Endothelial cell (in vitro differentiated cells): ENCODE measurements at places on chromosomes 11 and 22.

DNA sequence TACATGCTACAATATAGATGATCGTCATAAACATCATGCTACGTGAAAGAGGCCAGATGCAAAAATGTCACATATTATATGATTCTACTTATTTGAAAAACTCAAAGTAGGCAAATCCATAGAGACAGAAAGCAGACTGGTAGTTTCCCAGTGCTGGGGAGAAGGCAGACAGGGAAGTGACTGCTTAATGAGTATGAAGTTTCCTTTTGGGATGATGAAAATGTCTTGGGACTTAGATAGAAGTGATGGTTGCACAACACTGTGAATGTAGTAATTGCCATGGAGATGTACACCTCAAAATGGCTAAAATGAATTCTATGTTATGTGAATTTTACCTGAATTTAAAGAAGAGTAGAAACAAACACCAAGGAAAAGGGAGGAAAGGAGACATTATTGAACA is 45.2 kb upstream of the EHF start:
- no peak for DNase-seq

- no peak for DNase-seq
These were observed 712.4 kb downstream of the TBC1D22A start for GRCh38 chr22:47474895-47475294.

DNA sequence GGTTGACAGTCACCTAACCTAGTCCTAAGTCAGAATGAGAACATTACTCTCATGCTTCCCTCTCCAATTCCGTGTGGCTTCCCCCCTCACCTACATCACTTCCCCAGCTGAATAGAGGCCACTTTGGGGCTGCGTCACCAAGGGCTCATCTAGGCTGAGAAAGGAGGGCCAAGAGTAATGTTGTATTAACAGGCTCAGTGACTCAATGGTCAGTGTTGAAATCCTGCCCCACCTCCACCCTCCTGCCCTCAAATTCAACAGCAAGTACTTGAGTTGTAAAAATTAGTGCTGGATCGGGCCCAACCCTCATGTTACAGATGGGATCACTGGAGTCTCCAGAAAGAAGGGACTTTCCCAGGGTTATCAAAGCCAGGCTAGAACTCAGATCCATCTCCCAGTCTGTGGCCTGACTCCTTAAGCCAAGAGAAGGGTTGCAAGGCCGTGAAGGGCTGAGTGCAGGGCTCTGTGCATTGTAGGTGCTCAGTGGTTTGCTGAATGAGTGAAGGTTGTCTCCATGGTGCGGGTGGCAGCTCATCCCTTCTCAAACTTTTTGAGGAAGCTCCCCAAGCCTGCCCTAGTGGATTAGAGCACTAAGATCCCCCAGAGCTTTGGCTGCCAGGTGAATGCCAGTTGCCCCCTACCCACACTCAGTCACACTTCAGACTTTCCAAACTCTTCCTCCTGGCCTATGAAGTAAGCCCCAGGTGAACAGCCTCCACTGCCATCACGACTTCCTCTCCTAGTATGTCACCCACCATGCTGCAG is 3.2 kb downstream of the DGAT2 start:
- no peak for DNase-seq

DNA sequence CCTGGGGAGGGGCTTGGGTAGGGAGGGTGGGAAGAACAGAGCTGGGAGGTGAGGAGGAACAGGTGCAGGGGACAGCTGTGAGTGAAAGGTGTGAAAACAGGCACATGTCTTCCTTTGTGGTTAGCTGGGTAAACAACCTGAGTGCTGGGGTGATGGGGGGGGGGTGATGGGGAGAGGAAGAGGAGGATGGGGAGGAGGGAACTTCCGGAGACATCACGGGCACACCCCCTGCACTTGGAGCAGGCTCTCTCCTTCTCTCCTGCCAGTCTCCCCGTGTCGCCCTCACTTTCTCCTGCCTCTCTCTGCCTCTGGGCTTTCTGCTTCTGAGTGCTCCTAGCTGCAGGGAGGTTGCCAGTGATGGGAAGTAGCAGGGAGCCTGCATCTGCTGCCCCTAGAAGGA is 8.8 kb downstream of the CXCR5 start:
- DNase-seq = no peak

DNA sequence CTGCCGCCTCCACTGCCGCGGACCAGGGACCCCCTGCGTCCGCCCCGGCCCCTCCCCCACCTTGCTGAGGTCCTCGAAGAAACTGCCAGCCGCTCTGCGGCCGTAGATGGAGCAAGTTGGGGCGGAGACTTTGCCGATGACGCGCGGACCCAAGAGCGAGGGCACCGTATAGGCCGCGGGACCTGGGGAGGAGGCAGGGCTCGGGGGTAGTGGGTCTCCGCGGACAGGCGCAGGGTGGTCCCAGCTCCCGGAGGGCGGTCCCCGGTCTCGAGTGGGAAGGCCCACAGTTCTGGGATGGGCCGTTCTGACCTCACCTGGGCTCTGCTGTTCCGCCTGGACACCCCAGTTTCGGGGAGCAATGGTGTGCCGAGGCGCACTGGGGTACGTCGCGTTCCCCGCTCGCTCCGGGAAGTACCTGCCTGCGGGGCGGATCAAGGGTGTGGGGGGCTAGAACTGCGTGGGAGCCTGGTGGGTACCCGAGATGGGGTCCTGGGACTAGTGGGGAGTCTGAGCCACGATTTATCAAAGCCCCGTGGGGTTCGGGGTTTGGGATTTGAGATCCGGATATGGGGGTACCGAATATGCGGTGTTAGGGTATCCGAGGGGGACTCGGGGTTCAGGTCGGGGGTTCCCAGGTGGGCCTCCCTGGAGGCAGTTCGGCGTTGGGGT is 1.2 kb upstream of the TYMP start:
- DNase-seq = peak; percentile 67

DNA sequence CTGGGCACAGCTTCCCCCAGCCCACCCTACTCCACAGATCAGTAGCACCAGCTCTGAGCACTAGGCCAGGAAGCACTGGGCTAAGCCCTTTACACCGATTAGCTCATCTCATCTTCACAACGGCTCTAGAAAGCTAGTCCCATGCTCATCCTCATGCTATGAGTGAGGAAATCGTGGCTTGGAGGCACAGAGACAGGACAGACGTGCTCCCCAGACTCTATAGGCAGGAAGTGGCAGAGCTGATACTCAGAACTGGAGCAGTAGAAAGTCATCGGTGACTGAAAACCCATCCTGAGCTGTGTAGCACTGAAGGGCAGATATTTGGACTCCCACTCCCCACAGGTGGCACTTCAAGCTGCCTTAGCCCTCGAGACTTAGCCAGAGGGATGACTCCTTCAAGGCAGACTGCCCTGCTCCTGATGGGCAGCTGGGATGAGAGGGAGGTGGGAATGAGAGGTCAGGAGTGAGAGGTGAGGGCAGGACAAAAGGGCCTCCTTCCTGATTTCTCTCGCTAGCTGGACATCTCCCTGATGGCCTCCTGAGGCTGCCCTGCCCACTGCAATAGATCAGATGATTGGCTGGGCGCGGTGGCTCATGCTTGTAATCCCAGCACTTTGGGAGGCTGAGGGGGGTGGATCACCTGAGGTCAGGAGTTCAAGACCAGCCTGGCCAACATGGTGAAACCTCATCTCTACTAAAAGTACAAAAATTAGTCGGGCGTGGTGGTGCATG is 9.7 kb downstream of the CD5 start:
- no peak for DNase-seq

- DNase-seq = no peak
These were observed 85.3 kb upstream of the HEPHL1 start for GRCh38 chr11:93935826-93936225.

GRCh38 chr11:118651820-118652219 is 27.6 kb downstream of the TREH start:
- no peak for DNase-seq

DNA sequence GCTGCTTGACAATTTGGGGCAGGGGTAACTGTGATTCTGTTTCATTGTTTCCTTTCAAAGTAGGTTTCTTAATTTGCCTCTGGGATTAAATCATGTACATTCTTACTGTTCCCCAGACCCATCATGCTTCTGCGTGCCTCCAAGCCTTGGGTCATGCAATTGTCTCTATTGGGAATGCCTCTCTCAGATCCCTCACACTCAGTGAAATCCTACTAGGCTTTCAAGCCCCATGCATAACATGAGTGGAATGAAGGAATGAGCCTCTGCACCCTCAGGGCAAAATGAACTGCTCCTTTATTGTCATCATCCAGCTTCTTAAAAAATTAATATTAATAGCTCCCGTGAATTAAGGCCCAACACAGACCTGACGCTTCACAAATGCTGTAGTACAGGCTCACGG is 381.7 kb downstream of the TENM4 start:
- DNase-seq = no peak

- DNase-seq = no peak
These were observed 11.4 kb downstream of the GNB1L start for GRCh38 chr22:19843107-19843856.

DNA sequence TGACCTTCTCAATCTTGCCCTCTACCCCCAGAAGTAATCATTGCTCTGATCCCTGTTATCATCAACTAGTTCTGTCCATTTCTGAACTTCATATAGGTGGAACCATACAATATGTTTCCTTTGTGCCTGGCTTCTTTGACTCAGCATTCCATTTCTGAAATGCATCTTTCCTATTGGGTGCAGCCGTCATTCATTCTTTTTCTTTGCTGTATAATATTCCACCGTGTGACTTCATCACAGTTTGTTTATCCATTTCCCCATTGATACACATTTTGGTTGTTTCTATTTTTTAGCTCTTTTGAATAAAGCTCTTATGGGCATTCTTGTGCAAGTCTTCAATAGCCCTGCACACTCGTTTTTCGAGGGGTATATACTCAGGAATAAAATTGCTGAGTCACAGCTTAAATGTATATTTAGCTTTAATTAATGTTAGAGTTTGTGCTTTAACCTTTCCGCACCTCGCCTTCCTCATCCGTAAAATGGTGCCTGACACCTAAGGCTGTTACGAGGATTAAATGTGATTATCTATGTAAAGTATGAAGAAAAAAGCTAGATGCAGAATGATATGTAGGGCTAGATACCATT is 491.6 kb downstream of the MIAT start:
- DNase-seq = no peak

- DNase-seq = no peak
These were observed 26.1 kb downstream of the MAML2 start for GRCh38 chr11:96316869-96317268.

DNA sequence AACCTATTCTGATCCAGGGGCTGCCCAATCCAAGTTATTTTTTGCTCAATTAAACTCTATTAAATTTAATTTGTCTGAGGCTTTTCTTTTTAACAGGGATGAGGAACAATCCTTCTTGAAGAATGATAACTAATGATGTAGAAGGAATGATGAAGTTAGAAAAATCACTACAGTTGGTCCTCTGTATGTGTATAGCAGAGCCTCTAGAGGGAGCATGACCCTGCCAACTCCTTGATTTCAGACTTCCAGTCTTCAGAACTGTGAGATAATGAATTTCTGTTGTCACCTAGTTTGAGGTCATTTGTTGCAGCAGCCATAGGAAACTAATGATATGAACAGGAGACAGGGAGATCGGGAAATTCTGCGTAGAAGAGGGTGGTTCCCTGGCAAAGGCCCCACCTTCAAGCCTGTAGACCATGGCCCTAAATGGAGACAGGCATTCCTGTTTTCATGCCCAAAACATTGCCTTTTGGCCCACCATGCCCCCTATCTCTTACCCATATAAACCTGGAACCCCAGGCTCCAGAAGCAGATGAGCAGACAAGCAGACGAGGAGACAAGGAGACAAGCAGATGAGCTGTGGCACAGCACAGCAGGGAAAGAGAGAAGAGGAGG is 7.7 kb upstream of the QSER1 start:
- no peak for DNase-seq

GRCh38 chr11:67572747-67573419 is 10.7 kb upstream of the GSTP1 start:
- peak; percentile 47 for DNase-seq

DNA sequence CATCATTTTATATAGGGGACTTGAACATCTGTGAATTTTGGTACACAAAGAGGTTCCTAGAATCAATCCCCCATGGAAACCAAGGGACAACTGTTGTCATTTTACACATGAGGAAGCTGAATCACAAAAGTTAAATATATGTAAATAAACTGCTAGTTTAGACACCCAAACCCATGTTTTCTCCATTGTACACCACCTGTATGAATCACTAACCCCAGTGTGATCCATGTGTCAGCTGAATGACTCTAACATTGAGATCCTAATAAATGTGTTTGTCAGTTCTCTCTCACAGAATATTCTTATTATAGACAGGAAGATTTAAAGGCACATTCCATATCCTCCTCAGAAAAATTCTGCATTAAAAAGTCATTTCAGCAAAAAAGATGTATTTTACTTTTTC is 83.3 kb downstream of the ATG16L2 start:
- DNase-seq = no peak

GRCh38 chr22:37631448-37632173 is 7.9 kb upstream of the SH3BP1 start:
- DNase-seq = no peak

DNA sequence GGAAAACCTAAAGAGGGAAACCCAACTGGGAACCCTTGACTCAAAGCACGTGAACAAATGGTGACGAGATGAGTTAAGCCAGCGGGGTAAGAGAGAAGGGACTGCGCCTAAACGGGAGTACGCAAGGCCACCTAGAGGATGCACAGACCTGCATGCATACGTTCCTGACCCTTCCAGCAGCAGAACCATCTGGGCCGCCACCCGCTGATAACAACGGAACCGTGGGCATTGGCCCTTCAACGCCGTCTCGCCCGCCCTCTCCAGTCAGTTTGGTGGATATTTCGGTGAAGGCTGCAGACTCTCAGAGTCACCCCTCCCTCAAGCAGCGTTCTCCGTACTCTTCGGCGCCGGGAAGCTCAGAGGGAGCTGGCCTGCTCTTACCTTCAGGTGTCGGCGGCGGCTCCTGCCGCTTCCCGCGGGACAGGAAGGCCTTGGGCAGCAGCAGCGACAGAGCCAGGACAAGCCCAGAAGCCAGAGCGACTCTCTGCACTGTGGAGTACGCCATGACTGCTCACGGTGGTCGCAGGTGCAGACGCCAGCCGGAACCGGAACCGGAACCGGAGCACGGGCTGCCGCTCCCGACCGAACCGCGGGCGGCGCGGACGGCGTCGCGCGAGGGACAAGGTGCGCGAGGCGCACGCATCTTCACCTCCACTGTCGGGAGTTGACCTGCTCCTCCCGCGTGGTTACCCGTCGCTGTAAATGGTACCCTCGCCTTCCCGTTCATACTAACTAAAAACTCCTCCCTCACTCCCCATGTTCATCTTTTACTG is at the start of gene RIC3:
Gene RIC3 (minus strand): TSS at position 541 of the 773 bp plus-strand sequence. CDS start 36 bp downstream, at position 505.
- peak; percentile 22 for DNase-seq

GRCh38 chr22:24928322-24928721 is 18.2 kb downstream of the LHFPL7 start:
- DNase-seq = no peak

DNA sequence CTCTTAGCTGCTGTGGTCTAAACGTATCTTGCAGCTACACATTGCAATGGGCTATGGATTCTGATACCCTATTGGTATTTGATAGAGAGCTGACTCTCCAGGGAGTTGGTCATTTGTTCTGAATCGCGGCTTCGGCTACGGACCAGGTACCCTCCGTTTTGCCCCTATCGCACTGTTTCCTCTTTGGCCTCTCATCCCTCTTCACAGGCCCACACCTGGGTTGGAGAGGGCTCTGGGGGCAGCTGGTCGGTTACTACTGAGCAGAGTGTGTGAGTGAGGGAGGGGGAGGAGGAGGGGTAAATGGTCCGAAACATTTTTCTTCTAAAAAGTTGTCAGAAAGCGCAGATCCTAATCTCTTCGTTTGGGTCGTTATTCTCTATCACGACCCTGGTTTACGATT is 48.8 kb upstream of the HSD17B12 start:
- no peak for DNase-seq

- no peak for DNase-seq
These were observed 6.7 kb downstream of the TBC1D10A start for GRCh38 chr22:30320021-30320556.
